Stimulated activated CD4-positive, alpha-beta T cell treated with anti-CD3 and anti-CD28 coated beads, Interleukin-15, amount 100 ng/mL, for 48 hours (primary cell): ENCODE measurements at places on chromosomes 16 and 17.

DNA sequence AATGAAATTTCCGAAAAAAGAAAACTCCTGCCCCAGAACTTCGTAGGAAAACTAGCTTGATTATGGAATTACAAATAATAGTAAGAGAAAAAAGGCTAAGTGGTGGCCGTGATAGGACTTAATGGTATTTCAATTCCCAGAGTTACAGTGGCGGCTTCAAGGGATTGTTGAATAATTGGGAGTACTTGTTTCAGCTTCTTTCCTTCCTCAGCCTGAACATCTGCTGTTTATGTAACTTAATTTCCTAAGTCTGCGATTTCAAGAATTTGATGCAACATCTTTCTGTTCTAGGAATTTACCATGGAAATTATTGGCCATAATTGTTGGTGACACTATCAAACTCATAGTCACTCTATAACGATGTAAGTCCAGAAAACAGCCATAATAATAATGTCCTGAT is 684 bp upstream of the APPBP2 start:
- no peak for DNase-seq

GRCh38 chr16:78022347-78023060 is at the start of gene CLEC3A:
Gene CLEC3A, plus strand, starts transcription at chr16:78022548. Its CDS starts 79 bp downstream, at chr16:78022627.
- no peak for DNase-seq

GRCh38 chr16:83606486-83607030 is 201.2 kb upstream of the HSBP1 start:
- no peak for DNase-seq

GRCh38 chr17:53950207-53950857 is 127.6 kb downstream of the KIF2B start:
- no peak for DNase-seq

DNA sequence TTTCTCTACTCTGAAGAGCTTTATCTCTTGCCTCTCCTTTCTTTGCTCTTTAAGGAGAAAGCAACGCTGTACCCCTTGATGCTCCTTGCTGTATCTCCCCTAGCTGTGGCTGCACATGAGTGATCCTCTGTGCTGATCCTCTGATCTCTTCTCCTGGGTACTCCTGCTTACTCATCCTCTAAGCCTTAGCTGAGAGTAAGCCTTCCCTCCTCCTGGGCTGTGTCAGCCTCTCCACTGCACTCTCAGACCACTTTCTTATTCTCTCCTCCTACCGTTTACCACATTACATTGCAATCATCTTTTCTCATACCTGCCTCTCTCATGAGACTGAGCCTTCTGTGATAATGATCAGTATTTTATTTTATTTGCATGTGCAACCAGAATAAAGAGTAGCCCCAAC is 25.1 kb downstream of the SOX9 start:
- no peak for DNase-seq

GRCh38 chr16:783404-784161 is 4.6 kb downstream of the RPUSD1 start:
- DNase-seq = no peak

GRCh38 chr17:32335687-32336086 is 6.3 kb downstream of the C17orf75 start:
- DNase-seq = no peak

DNA sequence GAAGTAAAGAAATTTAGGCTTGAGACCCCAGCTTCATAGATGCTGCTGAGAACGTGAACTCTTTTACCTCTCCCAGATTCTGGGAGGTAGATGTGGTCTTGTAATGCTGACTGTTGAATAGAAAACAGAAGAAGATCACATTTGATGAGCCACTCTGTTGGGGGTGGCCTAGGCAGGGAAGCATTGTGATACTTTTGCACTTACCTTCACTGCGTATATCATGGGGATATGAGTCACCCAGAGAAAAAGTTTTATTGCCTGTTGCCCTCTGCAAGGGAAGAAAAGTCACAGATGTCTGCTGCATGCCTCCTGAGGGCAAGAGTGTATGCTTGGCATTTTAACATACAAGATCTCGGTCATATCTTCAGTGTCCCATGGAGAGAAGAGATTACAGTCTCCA is 365.4 kb downstream of the SNX29 start:
- DNase-seq = no peak

GRCh38 chr16:88888461-88889387 is 22.3 kb upstream of the PABPN1L start:
- DNase-seq = no peak

DNA sequence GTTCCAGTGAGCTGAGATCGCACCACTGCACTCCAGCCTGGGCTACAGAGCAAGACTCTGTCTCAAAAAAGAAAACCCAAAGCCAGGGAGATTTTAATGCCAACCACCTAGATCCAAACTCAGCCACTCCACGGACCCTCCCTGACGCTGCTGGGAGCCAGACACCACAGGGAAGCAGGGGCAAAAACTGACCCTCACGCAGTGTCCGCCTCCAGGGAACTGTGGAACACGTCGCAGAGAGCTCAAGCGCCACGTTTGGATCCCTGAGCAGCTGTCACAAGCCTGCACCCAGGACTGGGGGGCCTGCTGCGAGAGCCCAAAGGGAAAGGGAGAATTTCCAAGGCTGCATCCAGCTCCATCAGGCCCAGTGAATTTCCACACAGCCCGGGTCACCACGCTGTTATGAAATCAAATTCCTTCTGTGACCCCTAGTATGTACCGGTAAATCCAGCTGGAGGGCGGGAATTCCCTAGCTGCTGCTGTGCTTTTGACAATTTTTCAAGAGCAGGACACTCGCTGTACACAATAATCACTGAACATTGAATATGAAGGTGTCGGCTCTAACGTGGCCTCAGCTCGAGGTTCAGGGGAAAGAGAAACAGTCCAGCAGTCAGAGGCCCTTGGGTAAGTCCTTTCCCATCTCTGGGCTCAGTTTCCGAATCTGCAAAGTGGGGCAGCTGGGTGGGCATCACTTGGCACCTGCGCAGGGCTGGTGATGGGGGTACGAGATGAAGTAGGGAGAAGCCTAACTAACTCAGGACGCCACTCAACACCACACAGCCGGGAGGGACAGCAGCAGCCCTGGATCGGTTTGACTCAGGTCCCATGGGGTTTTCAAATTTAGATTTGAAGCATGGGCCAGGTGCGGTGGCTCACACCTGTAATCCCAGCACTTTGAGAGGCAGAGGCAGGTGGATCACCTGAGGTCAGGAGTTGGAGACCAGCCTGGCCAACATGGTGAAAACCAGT is 8.6 kb downstream of the CARHSP1 start:
- no peak for DNase-seq

GRCh38 chr16:70298988-70299938 is at the start of gene DDX19B:
Gene DDX19B, plus strand, starts transcription at chr16:70299186. Its CDS starts 112 bp downstream, at chr16:70299298.
- DNase-seq = peak; percentile 43

DNA sequence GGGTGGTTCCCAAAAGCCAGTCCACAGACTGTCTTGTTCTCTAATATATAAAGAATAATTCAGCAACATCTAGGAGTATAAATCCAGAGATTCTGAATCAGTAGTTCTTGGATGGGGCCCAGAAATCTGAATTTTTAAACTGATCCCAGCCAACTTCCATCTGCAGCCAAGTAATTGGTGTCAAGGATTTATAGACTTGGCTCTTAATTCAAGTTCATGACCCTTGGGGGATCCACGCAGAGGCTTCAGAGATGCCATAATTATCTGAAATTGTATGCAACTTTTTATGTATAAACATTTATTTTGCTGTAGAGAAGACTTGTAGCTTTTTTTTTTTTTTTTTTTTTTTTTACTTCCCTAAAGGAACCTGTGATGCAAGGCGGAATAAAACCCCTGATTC is 60.6 kb downstream of the HLF start:
- DNase-seq = no peak
